ENCODE measurements at places on chromosomes 12 and 14.

GRCh38 chr14:89550821-89551220 lies 133.8 kb upstream of the FOXN3 start:
- DNase-seq: no peak

GRCh38 chr14:24332268-24332993 lies 2.4 kb downstream of the ADCY4 start:
- DNase-seq: peak; percentile 71

DNA sequence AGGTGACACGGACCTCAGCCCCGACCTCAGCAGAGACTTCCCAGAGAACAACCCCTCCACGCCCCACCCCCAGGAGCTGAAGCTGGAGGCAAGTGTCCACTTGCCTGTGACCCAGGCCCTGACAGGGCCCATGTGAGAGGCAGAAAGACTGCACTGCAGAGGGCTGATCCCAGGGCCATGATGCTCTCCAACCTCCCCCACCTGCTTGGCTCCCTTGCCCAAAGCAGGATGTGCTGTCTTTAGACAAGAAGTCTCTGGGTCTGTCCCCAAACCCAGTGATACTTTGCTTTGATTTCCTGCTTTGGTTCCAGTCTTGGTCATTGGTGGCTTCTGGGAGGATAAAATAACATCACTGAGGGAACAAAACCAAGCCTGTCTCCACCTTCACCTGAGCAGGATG lies 59.4 kb downstream of the BCL11B start:
- no peak for DNase-seq

DNA sequence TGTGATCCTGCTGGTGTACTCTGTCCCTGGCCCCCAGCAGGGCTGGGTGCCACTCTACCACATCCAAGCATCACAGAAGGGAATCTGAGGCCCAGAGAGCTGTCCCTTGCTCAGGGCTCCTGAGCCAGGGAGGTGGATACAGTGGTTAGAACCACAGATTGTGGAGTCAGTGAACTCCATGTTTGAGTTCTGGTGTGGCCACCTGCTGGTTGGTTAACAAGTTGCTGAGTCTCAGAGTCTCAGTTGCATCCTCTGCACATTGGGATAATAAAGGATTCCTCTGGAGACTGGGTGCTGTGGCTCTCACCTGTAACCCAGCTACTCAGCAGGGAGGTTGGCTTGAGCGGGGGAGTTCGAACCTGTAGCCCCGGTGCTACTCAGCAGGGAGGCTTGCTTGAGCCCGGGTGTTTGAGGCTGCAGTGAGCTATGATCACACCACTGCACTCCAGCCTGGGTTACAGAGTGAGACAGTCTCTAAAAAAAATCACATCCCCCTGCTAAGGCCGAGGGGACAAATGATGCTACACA lies 39.4 kb downstream of the MVK start:
- no peak for DNase-seq

- no peak for DNase-seq
Measured at GRCh38 chr12:58795825-58796224, 124.5 kb downstream of the LRIG3 start.

- no peak for DNase-seq
Measured at GRCh38 chr14:99667821-99668220, 16.3 kb upstream of the CYP46A1 start.

DNA sequence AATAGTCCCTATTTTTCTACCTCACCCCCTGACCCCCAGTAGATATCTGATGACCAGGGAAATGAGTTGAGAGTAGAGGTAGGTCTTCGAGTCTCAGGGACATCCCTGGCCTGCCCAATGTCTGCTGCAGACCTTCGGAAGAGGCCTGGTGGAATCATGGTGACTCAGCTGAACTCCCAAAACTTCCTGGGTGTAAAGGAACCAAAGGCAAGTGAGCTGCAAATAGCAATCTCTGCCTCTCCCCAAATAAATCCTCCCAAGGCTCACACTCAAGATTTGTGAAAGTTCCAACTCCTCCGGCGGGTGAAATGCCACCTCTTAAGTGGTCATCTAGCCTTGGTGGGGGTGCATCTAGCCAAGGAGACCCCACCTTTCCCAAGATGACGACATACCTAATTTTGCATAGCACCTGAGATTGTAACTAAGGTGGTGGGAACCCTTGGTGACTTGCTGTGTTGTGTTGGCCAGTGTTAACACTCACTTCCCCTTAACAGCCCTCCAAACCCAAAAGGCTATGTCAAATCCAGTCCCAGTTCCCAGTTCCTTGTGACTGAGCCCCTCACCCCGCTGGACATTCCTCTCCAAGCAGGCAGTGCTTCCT lies 6.3 kb downstream of the ZFP36L1 start:
- DNase-seq: no peak

DNA sequence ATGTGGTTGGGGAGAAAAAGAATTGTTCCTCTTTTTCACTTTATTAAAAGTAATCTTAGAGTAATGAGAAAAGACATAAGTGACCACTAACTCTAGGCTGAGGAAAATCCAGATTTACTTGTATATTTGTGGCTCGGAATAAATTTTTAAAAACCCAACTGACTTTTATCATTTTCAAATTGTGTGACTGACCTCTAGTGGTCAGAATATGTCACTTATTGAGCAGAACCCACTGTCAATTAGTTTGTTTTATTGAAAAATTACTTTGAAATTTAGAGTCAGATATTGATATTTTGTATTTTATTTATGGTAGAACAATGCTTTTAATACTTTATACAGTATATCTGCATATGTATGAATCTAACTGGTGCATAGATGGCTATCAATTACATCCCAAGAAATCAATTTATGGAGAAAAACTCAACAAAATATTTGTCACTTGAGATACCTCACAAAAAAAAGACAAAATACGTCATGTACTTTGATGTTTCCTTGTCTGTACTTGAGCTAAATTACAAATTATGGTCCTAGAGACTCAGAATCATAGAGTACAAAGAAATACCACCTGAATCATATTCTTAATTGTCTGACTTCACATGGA lies 229.4 kb downstream of the CNTN1 start:
- no peak for DNase-seq

- DNase-seq: no peak
Measured at GRCh38 chr12:76276499-76277151, 71.6 kb downstream of the BBS10 start.

Data from activated CD8-positive, alpha-beta memory T cell treated with anti-CD3 and anti-CD28 coated beads for 4 hours (primary cell).